Stomach (tissue), 19 donors: ENCODE measurements at places on chromosomes 2 and 18.

DNA sequence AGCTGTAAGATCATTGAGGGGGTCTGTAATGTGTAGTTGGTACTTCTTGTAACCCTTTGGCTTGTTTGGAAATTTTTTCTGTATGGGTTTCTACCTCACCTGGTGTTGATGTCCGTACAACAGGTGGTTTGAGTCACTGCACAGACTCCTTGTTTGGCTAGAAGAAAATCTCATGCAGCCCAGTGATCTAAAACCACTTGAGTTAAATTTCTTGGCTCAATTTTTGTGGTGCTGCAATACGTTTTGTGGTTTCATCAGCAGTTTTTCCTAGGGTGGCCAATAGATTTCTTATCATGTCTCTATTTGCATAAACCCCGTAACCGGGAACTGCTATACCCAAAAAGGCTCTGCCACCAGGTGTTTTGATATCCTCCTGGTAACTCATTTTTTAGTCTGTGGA is 43.4 kb downstream of the CERS6 start:
- DNase-seq = no peak

GRCh38 chr2:86392873-86393518 is 48.2 kb upstream of the KDM3A start:
- DNase-seq = no peak

DNA sequence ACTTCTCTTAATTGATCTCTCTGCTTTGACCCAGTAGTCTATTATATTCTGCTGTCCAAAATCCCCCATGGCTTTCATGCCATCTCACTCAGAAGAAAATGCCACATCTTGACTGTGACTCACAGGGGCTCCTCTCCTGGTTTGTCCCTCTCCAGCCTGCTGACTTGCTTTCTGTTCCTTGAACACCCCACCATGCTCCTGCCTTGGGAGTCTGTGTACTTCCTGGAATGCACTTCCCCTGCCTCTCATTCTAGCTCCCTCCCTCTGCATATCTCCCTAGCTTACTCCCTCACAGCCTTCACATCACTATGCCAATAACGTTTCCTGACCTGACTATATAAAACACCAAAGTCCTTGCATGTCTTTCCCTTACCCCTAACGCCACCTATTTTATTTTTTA is 167.2 kb downstream of the TRIB2 start:
- DNase-seq = no peak

DNA sequence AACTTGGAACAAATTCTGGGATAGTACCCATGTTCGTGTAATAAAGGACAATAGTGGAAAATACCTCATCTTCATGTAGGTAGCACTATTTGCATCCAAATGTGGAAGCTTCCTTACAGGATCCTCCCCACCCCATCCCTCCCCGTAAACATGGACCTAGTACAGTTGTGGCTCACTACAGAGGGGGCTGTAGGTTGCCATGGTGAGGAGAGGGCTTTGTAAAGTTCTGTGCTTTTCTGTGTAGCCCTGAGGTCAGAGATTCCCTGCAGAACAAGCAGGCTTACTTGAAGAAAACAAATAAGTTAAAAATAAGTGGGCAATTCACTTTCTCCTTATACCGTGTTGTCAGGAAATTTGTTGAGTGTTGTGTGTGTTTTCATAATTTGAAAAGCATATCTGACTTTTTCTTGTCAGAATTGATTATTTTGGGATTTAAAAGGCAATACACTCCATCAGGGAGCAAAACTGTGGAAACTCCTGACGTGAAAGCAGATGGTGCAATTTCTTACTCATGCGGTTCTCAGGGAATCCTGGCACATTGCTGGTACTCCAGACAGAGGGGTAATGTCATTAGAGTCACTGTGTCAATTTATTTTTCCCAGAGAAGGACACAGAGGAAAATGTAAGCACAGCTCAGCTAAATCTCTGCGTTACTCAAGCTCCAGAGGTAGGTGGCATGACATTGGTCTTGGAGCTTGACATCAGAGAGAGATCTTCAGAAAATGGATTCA is 174.2 kb upstream of the LHCGR start:
- DNase-seq = no peak

DNA sequence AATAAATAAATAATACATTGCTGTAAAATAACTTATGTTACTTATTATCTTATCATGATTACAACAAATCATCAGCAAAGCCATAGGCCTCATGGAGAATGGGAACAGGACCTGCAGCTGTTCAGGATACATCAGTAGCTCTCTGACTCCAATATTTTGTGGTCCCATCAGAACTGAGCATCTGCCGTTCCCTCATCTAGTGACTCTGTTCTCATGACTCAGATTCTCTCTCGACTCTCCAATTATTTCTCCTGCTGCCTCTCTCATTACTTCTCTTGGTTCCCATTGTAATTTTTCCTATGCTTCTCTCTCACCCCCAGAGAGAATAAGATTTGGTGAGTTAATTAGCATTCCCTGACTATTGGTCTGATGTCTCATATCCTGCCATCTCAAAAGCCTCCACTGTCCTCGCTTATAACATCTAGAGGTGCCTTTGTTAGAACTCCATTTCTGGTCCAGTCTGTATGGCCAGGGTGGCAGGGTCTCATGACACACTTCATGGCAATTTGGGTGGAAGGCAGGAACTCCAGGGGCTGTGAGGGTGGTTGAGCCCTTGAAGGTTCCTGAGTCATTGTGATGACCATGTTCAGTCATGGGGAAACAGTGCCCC is 78.0 kb upstream of the TANC1 start:
- no peak for DNase-seq

GRCh38 chr18:67280486-67281242 is 235.9 kb downstream of the DSEL start:
- DNase-seq = no peak

- DNase-seq = no peak
These were observed 82.1 kb downstream of the TMEM163 start for GRCh38 chr2:134636714-134637113.

DNA sequence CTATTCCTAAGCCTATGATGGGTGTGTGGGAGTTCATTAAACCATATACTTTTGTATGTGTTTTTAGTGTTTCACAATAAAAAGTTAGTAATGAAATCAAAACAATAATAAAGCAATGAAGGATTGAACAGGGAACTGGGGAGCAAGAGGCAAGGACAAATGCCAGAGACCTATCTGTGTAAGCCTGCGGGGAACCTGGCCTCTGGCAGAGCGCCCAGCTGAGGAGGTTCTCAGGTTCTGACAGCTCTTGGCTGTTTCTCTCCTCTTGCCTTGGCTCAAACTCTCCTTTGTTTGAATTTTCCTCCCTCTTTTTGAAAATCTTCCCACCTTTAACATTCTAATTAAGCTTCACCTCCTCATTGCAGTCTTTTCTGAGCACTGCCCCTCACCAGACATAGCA is 200.0 kb upstream of the NCKAP5 start:
- peak; percentile 15 for DNase-seq

- DNase-seq = no peak
These were observed 36.0 kb upstream of the TEX51 start for GRCh38 chr2:126862730-126863129.

GRCh38 chr2:227163485-227163997 is 464 bp downstream of the COL4A4 start:
- peak; percentile 24 for DNase-seq

GRCh38 chr2:20322527-20323300 is 27.9 kb downstream of the PUM2 start:
- no peak for DNase-seq

GRCh38 chr2:150605664-150606063 is 118.2 kb upstream of the RND3 start:
- DNase-seq = no peak

DNA sequence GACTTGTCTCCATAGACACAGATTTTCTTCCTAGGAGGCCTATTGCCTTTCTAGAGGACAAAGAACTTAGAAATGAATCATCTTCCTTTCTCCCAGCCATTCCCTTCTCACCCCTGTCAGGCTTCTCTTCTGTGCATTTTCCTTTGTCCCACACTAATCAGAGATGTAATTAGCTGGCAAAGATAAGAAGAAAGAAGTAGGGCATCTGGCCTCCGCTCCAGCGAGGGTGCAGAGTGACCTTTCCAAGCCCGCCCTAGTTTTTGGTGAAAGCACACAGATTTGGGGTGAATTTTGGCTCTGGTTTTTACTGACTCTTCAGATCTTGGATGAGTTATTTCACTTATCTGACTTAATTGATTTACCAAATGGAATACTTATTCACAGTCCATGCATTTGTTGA is 626.5 kb downstream of the ZEB2 start:
- DNase-seq = no peak

DNA sequence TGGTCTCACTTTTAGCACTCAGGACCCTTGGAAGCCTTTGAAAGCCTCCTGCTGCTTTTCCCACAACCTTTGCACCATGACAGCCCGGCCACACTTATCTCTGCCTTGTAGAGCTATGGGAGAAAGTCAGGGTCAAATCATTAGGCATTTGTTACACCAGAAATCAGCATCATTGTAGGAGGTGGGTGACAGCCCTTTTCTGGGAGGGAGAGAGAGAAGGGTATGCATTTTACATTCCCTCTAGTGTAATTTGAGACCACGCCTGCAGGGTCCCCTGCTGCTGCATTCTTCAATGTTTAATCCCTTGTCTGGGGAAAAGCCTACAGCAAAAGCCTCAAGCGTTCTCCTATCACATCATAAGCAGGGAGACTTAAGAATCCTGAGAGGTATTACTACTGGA is 766.8 kb upstream of the FAM98A start:
- DNase-seq = no peak

- DNase-seq = no peak
These were observed 182.3 kb downstream of the LOXHD1 start for GRCh38 chr18:46474487-46475389.

DNA sequence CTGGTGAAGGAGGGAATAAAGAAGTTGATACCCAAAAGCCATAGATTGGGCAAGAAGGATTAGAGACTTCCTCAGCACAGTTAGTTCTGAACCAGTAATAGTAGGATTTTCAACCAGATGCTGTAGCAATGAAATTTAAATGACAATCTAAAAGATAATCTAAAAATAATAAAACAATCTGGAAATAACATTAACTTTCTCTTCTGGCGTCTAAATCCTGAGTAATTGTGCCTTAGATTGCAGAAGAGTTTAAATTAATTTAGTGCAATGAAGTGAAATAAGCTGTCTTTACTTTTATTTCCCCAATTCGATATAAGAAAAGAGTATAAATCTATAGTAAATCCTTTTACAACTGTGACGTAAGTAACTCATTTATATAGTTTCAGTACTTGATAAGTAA is 186.8 kb upstream of the DOK6 start:
- DNase-seq = no peak

DNA sequence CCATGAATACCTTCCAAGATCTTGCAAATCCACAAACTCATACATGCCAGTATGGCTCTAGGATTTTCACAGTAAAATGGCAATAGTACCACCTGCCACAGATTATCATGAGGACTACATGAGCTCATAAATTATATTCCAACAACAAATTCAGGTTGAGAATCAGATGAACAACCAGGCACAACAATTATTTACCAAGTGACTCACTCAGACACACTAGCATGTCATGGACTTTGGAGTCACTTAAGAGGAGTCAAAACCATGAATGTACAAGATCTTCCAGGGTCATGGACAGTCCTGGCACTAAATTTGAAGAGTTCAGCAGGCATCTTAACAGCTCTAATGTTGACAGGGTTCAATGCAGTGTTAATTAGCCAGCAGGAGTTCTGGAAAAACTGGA is 34.4 kb upstream of the BZW1 start:
- no peak for DNase-seq

GRCh38 chr2:62194558-62195420 is 1.1 kb upstream of the B3GNT2 start:
- no peak for DNase-seq

- no peak for DNase-seq
These were observed 543.4 kb downstream of the IRS1 start for GRCh38 chr2:226256237-226256636.

- DNase-seq = no peak
These were observed at the start of gene RIT2 for GRCh38 chr18:43115076-43115921. Gene RIT2 (minus strand): TSS chr18:43115685.

GRCh38 chr18:74734013-74734444 is 136.4 kb downstream of the ZNF407 start:
- DNase-seq = no peak

DNA sequence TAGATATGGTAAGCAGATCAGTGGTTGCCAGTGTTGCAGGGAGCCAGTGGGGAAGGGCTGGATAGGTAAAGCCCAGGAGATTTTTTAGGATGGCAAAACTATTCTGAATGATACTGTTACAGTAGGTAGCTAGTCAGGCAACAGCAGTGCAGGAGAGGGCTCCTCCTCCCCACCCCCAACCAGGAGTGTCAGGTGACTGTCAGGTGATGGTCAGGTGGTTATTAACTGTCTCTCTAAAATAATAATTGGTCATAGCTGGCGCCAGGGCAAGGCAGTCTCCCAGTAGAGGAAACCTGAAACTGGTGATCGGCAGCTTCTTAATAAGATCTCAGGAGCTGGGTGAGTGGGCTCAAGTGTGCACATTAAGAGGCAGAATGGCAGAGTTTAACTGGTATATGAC is 201.6 kb upstream of the PARD3B start:
- no peak for DNase-seq

DNA sequence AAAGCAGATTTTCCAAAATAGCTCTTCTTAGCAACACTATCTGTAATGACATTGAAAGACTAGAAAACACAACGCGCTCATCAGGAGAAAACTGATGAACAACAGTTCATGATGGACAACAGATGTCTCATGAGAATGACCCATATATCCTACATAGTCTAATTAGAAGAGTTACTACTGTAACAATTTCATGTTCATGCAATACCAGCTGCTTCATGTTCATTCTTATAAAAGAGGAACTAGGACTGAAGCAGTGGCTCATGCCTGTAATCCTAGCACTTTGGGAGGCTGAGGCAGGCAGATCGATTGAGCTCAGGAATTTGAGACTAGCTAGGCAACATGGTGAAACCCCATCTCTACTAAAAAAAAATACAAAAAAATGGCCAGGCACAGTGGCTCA is 22.7 kb downstream of the TRAPPC8 start:
- DNase-seq = no peak

DNA sequence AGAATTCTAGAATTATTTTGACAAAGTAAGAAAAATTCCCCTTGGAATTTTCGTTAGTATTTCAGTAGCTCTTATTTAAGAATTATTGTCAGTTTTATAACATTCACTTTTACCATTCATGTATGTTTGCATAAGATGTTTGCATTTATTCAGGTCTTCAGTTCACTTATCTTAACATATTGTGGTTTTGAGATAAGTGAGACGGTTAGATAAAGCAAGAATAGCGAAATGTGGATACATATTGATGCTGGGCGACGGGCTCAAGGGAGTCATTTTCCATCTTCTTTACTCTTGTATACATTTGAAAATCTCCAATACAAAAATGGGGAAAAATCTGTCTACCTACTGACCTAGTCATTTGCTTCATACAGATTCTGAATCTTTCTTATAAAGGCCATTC is 156.7 kb upstream of the HDAC4 start:
- no peak for DNase-seq

- no peak for DNase-seq
These were observed 261.2 kb downstream of the EIPR1 start for GRCh38 chr2:3116371-3116770.

- peak; percentile 13 for DNase-seq
These were observed 911.4 kb upstream of the SLC39A10 start for GRCh38 chr2:194745557-194746146.

DNA sequence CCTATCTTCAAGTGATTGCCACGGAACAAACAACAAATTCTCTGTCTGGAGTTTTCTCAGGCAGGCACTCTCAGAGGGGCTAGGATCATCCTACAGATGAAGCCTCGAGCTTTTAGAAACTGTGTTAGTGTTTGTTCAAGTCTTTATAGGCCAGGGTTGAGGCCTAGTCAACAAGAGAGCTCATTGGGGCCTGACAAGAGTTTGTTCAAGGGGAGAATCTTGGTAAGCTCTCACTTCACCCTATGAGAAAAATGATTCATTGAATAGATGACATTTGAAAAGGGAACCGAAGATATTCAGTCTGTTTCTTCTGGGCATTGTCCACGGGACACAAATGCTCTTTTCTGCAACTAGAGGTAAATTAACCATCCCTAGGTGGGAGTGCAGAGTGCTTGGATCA is 476.9 kb downstream of the PTPRM start:
- no peak for DNase-seq
